ENCODE measurements at places on chromosomes 3 and 15. TPM values are rescaled to one million over a fixed set of nuclear protein-coding genes. Genes with fewer than 3 reads are reported as not detected.

Gene GJD2
- not detected for total RNA-seq

Gene P2RY14
- 5.7 TPM for total RNA-seq

Gene CFAP91
- total RNA-seq, result 0.13 TPM

Gene HYAL1
- total RNA-seq, result not detected

Gene IMPG2
- total RNA-seq, result 0.87 TPM

Gene MCF2L2
- 0.67 TPM for total RNA-seq

Gene LDHAL6B
- not detected for total RNA-seq

Gene CHMP2B
- total RNA-seq, result 27.4 TPM

Gene MUC20
- 6.7 TPM for total RNA-seq
